Stimulated activated CD8-positive, alpha-beta memory T cell treated with anti-CD3 and anti-CD28 coated beads, Interleukin-7, amount 100 ng/mL, for 1 hour (primary cell): ENCODE measurements at places on chromosomes 6 and 20.
A peak's percentile ranks its signal among the peaks of the same experiment; 100 is the strongest.

DNA sequence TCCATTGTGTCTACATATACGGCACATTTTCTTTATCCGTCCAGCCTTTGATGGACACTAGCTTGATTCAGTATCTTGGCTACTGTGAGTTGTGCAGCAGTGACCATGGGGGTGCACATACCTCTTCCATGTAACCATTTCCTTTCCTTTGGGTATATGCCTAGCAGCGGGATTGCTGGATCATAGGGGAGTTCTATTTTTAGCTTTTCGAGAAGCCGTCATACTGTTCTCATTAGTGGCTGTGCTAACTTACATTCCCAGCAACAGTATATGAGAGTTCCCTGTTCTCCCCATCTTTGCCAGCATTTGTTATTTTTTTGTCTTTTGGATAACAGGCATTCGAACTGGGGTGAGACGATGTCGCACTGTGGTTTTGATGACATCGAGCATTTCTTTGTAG lies 395.0 kb downstream of the SMOC2 start:
- DNase-seq, result no peak

DNA sequence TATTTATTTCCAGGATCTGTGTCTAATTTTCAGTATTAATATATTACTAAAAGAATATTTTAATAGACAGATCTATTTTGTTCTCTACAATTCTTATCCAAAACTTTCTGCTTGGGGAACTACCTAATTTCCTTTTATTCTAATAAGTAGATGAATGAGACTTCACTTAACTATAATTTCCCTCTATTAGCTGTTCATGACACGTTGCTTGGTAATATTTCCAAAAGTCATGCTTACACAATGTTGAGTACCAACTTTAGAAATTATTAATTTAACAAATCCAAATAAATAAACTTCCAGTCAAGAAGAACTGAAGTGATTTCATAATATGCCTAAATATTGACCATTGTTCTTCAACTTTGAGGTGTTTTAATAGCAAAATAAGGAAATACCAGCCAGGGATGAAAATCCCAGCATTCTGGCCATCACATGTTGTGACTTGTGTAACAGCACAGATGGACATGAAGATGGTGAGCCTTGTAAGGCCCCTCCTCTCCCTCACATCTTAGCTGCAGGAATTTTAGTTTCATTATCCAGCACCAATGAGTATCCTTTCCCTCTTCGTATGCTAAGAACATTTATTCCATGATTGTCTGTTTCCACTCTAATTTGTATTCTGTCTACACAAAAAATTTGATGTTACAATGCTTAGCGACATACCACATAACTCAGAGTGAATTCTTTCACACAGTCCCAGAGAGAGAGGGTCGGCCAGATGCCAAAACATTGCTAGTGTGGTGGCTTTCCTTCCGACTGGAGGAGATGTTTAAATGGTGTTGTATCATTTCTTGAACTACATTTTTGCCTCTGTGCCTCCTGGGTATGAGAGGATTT lies 137.5 kb downstream of the FOXA2 start:
- DNase-seq, result no peak

DNA sequence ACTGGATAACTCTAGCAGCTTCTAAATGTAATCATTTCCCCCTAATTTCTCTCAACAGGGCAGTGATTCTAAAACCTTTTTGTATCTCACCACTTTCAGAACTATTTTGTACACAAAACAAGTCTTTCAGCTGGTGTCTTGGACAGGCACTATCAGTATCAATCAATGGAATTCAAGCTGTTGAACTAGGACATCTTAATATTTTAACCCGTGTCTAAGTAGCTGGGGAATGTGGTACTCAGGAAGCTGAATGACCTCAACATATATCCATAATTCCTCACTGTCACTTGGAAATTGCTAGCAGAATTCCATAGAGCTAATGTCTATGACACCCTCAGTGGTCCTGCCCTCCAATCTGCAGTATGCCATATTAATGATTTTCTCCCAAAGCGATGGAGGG lies 24.5 kb downstream of the ADAT2 start:
- no peak for DNase-seq

GRCh38 chr6:52361414-52361944 lies 472 bp upstream of the PAQR8 start:
- no peak for DNase-seq

DNA sequence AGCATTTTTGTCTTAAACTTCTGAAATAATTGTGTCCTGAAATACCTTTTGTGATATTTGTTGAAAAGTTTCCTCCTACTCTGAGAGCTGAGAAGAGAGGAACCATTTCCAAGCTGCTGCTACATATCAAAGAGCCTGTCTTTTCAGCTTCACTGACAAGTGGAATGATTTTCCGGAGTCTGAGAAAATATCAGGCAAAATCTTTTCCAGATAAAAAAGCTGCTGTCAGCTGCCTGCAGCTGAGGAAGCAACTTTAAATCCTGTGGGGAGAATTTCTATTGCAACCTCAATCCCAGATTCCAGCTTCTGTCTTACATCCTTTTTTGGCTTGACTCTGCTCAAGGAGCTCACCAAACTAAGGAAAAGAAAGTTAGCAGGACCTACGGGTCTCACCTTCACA lies 904.3 kb downstream of the PHF3 start:
- DNase-seq, result no peak

- DNase-seq, result no peak
These were observed 5.4 kb upstream of the ZBTB12 start for GRCh38 chr6:31907158-31907813.

DNA sequence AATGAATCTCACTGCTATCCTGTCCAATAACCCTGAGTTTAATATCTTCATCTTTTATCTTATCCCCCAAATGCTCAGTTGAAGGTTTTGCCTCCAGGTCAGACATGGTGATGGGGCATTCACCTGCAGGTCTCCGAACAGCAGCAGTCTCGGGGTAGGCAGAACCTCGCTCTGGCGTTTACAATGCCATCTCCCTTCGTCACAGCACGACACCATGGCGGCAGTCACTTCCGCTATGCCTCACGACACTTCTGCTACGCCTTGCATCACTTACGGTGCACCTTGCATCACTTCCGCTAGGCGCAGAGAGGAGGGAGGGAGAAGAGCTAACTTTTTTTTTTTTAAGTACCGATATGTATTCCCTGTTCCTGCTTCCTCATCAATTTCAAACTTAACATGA lies 194.9 kb downstream of the BCAS1 start:
- DNase-seq, result no peak

DNA sequence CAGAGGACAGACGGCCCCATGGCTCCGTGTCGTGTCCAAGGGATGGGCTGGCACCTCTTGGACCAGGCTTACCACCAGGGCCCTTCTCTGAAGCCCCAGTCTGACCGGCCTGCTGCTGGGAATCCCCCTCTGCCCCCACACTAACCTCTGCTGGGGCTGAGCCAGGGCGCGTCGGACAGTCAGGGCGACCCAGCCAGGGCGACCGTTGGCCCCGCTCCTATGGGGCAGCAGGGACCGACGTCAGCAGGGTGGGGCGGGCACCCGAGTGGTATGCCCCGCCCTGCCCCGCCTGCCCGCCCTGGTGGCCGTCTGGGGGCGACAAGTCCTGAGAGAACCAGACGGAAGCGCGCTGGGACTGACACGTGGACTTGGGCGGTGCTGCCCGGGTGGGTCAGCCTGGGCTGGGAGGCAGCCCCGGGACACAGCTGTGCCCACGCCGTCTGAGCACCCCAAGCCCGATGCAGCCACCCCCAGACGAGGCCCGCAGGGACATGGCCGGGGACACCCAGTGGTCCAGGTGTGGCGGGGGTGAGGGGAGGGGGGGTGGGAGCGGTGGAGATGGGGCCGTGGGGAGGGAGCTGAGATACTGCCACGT lies at the start of gene SLC17A9:
SLC17A9 (plus strand) TSS at position 337 of the 595 bp plus-strand sequence; CDS start at position 459, 122 bp downstream.
- DNase-seq, result peak; percentile 26

GRCh38 chr6:54096811-54097210 lies 14.4 kb upstream of the MLIP start:
- DNase-seq, result no peak

DNA sequence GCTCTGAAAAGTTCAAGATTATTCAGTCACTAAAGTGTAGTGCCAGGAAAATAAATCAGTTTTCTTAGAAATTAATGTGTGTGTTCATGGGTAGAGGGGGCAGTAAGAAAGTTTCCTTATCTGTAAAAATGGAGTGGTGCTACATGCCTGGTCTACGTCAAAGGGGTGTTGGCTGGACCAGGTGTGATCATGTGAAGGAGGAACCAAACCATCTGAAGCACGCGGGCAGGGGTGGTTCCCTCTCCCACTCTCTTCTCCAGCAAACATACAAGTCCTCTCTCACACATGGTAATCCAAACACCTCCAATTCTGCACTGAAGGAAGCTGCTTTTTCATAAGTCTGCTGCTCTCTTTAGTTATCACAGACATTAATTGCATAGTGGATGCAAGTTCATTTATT lies 63.1 kb downstream of the CLIC5 start:
- no peak for DNase-seq

DNA sequence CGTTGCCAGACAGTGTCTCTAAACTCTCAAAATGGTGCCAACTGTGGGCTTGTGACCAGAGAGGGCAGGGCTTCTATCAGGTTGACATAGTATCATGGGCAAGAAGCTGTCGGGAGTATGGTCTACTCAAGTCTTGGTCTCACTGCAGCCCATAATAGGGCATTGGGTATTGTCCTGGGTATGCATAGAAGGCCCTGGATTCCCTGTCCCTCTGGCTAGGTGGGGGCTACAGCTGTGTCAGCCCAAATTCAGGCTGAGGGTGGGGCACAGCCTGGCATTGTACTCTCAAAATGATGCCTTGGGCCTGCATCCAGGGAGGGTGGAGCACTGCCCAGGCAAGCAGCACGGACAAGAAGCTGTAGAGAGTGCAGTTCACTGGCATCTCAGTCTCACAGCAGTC lies 408.8 kb upstream of the MAN1A1 start:
- no peak for DNase-seq

- DNase-seq, result no peak
These were observed 1.6 kb downstream of the CLVS2 start for GRCh38 chr6:122997541-122998150.

GRCh38 chr6:166097914-166098522 lies 69.6 kb downstream of the TBXT start:
- DNase-seq, result peak; percentile 26
